ENCODE measurements at places on chromosomes 3 and 15. TPM values are rescaled to one million over a fixed set of nuclear protein-coding genes. Genes with fewer than 3 reads are reported as not detected.

DNA sequence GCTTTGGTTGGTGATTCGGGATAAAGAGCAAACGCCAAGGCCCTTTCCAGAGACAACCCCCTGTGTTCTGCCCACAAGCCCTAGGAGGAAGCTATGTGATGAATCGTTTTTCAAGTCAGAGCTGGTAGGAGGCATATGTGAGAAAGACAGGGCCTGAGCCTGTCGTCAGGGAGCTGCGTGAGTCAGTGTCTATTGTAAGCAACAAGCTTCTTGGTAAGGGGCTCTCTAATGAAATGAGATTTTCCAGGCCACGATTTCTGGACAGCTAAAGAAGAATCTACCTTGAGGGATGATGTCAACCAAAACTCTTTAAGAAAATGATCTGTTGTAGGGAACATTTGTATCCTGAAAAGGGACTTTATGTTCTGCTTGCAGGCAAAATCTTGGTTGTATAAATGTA lies 318.9 kb upstream of the IL12A start:
- no peak for DNase-seq

The GOLGA8T gene
- 0.65 TPM for total RNA-seq

The RASGRF1 gene
- total RNA-seq = not detected

DNA sequence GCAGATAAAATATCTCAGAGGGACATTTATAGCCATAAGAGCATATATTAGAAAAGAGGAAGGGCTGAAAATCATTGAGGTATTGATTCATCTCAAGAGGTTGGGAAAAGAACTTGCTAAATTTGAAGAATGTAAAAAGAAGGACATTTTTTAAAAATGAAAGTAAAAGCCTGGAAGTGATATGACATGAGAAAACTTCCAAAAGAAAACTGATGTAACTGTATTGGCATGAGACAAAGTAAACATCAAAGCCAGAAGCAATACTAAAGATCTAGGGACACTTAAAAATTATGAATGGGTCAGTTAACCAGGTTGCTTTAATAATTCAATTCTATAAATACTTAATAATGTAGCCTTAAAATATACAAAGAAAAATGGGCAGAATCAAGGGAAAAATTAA lies 31.9 kb downstream of the CEP63 start:
- no peak for DNase-seq

The FBXL22 gene
- 33.2 TPM for total RNA-seq

DNA sequence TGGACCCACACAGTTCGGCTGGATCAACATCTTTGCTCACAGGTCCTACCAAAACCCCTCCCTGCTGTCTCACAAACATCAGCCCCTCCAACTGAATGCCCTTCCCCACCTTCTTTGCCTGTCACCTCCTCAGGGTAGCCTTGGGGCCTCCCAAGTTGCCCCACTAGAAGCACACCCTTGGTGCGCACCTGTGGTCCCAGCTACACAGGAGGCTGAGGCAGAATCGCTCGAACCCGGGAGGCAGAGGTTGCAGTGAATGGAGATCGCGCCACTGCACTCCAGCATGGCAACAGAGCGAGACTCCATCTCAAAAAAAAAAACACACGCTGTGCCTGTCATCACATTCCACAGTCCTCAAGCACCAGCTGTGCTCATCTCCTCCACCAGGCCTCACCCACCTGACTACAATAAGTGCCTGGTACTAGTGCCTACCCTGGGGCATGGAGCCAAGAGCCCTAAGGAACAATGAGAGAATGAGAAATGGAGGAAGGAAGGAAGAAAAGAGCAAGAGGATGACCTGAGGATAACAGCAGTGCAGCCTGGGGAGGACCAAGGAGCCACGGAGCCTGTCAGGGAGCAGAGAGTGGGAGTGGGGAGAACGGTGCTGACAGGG lies 26.0 kb downstream of the RPN1 start:
- DNase-seq = no peak

DNA sequence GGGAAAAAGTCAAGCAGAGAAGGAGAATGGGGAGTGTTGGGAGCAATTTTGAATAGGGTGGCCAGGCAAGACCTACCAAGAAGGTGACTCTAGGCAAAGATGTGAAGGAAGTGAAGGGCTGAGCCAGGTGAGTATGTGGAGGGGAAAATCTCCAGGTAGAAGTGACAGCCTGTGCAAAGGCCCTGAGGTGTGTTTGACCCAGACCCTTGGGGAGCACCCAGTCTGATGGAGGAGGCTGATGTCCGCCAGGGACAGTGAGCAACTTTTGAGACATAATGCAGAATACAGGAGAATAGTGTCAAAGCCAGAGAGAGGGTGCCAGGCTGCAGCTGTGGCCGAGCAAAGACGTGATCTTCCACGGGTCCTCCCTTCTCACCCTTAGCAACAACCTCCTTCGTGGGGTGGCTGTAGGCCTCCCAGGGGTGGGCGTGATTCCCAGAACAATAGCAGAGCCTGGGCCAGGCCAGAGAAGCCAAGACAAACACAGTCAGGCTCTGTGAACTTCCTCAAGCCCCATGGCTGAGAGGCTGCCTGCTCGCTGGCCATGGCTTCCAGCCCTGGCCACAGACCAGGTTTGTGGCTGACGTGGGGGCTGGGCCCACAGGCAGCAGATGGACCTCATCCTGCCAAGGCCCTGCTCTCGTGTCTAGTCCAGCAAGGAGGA lies 58.1 kb downstream of the SLC6A6 start:
- DNase-seq = peak; percentile 83

- no peak for DNase-seq
Observed at GRCh38 chr3:50571486-50571885, 2.2 kb downstream of the HEMK1 start.

The DCLK3 gene
- 0.41 TPM for total RNA-seq

DNA sequence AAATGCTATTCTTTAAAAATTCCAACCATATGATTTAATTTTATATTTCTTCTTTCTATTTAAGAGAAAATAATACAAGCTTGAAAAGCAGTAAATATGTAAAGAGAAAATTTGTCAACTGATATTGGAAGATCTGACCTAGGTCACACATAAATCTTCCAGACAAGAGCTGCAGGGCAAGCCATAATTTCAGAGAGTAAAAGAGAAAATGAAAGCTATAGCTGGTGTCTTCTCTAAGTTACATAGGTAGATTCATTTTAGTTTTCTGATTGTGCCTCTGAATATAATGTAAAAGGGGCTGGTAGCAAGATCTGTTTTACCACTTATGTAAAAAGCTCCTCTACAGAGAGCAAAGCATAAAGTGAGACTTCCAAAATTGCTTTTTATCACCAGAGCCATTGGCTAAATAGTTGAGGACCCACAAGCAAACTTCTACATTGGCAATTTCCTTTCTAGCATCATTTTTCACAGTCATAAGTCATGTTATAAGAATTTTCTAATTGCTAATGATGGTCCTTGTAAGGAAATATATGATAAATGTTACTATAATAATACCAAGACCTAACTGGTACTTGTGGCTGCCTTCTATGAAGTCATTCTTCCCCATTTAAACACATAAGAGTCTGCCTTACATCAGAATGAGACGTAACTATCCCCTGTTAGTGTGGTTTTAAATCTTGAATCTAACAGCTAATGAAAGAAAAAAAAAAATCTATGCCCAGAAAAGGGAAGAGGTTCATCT lies 80.8 kb upstream of the SKOR1 start:
- no peak for DNase-seq

The P2RY14 gene
- total RNA-seq = 3.9 TPM

DNA sequence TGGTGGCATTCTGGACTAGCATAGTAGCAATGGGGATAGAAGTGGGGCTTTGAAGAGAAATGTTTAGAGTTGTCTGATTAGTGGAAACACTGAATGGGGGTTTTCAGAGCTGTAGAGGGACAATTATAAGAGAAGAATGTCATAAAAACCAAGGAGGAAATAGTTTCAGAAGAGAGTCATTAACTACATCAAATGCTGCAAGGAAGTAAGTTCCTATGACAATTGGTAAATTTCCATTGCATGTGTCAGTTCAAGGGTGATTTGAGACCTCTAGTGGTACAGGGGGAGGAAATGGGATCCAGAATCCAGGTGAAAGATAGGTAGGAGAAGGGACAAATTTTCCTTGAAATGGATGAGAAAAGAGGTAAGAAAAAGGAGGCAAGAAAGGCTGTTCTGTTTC lies 68.3 kb upstream of the TBC1D5 start:
- DNase-seq = no peak

GRCh38 chr3:173395073-173395411 lies 2.5 kb upstream of the NLGN1 start:
- DNase-seq = no peak

DNA sequence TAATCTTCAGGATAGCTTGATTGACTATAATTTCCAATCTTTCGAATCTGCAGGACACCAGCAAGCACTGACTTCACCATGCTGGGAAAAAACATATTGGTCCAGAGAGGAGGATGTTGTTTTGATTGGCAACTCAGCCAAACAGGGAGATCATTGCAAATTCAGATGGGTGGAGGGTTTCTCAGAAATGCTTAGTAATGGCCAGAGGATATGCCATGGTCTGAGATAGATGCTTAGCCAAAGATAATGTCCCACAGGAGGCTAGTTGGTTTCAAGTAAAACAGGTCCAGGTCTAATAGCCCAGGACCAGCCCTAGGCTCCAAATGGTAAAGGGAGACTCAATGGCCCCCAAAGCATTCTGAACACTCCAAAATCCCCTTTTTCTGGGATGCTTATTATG lies 46.7 kb upstream of the CCDC80 start:
- DNase-seq = no peak

The ZPLD1 gene
- total RNA-seq = not detected

- no peak for DNase-seq
Observed at GRCh38 chr3:170117134-170117533, 64.4 kb downstream of the PHC3 start.

DNA sequence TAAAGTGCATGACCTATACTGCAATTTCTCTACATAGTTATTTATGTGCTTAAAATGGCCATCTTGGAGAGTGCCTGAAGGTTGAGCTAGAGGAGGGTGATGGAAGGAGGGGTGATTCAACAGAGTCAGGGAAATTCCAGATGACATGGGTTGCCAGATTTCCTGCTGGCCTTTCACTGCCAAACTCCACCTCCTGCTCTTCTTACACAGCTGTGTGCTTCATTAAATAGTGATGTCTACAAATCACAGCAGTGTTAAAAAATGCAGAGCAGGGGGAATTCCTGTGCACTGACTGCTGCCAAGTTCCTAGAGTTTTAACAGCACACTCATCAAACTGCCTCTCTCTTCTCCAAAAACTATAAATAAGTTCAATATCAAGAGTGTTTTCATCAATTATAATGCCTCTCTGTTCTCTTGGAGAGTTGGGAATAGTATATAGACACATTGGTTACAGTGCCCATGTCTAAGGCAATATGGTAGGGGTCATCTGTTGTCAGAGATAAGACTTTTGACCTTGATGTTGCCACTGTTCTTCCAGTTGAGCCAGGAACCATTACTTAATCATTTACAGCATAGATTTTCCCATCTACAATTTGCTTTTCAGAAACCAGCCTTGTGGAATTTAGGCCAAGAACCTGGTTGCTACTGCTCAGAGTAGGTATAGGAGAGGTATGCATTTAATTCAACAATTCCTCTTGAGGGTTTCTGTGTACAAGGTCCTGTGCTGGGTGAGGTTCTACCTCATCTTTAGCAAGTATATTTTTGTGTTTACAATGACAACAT lies 79.6 kb downstream of the TP63 start:
- DNase-seq = no peak

DNA sequence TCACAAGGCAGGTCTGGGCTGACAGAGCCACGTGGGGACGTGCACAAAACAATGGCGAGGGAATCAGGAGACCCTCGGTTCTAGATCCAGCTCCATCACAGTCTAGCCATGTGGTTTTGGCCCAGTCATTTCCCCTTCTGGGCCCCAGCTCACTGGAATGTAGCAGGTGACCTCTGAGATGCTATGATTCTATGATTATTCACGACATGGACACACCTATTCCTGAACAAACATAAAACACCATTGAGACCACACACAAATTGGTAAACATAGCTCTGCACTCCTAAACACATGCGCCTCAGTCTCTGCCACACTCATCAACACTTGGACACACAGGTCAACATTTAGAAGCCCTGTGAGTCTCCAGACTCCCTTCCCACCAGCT lies 9.0 kb downstream of the IGDCC4 start:
- DNase-seq = no peak

The PRR20G gene
- not detected for total RNA-seq

The MASP1 gene
- total RNA-seq = 129 TPM

- no peak for DNase-seq
Observed at GRCh38 chr3:171788546-171789351, 21.5 kb downstream of the PLD1 start.

DNA sequence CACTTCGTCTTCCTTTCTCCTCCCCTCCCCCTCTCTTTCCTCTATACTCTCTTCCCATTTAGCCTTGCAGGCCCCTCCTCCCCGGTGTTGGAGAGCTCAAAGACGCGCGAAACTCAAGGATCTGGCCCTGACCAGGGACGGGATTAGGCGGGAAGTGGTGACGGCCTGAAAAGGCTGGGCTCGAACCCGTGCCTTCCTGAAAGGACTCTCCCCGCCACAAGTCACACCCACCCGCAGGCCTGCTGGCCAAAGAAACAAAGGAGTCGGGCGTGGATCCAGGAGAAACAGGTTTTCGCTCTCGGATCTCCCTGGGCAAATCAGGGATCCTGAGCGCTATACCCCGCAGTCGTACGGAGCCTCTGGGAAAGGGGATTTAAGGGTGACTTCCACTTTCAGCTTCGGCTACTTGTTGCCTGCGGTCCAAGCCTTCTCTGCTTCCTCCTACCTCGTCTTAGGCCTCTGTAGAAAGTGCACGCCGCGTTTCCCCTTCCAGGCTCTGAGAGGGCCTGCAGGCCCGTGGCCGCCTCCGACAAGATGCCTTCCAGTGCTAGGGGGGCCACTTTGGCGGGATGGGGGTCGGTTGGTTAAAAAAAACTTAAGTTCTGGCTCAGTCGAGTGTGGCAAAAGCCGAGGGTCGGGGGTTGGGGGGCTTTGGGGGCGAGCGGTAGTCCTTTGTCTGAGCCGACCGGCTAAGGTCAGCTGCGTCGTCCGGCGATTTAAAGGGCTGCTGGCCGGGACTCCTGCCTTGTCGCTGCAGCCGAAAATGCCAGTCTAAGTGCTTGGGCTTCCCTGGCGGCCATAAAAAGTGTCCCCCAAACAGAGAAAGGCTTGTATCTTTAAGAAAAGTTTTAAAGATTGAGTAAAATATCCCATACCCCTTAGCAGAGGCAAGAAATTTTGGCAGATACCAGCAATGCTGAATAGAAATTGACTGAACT lies 8.2 kb downstream of the ZIC4 start:
- DNase-seq = no peak

- DNase-seq = peak; percentile 96
Observed at GRCh38 chr3:15269091-15269989, 63.0 kb downstream of the SH3BP5 start.

- no peak for DNase-seq
Observed at GRCh38 chr3:29612536-29612935, 331.7 kb downstream of the RBMS3 start.

- DNase-seq = peak; percentile 68
Observed at GRCh38 chr15:55289011-55289745, 435 bp downstream of the RAB27A start.

The CMTM6 gene
- total RNA-seq = 11.3 TPM

GRCh38 chr3:13655061-13655913 lies 106.4 kb downstream of the FBLN2 start:
- DNase-seq = peak; percentile 75

GRCh38 chr3:36686516-36686915 lies 77.8 kb downstream of the DCLK3 start:
- DNase-seq = no peak

The FLNB gene
- 32.1 TPM for total RNA-seq

Data from Right ventricle myocardium inferior (tissue), 1 donor.